ENCODE measurements at places on chromosomes 11 and 22.

DNA sequence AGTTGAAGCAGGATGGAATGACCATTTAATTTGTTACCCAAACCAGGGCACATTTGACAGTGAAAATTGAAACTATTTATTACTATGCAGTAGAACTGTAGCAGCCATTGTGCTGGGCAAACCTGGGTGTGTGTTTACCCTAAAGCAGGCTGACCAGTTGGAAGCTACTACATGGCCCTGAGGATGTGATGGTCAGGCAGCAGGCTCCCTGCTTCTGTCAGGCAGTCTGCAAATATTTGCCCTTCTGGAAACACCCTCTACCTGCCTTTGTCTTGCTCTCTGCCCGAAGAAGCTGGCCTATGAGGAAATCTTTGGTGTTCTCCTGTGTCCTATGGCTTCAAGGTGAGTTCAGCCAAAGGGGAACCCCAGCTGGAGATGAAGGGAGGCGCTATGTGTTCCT, 600.1 kb upstream of the KIRREL3 start:
- DNase-seq: no peak

DNA sequence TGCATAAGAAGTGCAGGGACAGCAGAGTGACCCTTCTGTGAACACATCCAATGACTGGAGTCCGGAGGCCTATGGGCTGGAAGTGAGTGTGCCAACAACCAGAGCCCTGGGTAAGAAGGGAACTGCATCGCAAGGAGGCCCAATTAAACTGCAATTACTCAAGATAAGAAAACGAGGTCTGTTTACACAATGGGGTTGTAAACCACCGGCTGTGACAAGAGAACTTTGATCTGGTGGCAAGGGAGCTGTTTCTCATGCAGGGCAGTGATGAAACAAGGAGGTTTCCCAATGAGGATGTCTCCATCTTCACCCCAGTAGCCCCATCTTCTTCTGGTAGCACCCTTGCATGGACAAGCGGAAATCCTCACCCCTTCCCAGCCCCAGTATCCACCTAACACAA, 21.5 kb downstream of the ETS1 start:
- no peak for DNase-seq

GRCh38 chr11:16923987-16924386, 90.2 kb downstream of the PLEKHA7 start:
- no peak for DNase-seq

GRCh38 chr11:99592266-99592665, 571.5 kb downstream of the CNTN5 start:
- DNase-seq: no peak

DNA sequence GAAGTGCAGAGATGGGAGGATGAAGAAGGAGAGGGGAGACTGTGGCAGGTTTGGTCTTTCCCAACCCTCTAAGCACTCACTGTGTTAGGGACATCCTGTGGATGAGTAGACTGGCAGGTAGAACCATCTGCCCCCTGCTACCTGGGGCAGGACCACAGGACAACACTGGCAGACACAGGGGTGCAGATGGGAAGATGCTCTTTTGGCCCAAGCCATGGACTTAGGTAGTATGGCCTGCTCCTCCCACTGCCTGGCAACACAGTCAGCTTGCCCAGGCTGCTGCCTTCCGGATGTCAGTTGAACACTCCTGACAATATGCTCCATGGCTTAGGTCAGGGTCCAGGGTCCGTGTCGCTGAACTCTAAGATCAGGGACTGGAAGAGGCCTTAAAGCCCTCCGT, 140.7 kb upstream of the NAV2 start:
- no peak for DNase-seq

- no peak for DNase-seq
Observed at GRCh38 chr11:132046288-132046865, 676.0 kb downstream of the NTM start.

DNA sequence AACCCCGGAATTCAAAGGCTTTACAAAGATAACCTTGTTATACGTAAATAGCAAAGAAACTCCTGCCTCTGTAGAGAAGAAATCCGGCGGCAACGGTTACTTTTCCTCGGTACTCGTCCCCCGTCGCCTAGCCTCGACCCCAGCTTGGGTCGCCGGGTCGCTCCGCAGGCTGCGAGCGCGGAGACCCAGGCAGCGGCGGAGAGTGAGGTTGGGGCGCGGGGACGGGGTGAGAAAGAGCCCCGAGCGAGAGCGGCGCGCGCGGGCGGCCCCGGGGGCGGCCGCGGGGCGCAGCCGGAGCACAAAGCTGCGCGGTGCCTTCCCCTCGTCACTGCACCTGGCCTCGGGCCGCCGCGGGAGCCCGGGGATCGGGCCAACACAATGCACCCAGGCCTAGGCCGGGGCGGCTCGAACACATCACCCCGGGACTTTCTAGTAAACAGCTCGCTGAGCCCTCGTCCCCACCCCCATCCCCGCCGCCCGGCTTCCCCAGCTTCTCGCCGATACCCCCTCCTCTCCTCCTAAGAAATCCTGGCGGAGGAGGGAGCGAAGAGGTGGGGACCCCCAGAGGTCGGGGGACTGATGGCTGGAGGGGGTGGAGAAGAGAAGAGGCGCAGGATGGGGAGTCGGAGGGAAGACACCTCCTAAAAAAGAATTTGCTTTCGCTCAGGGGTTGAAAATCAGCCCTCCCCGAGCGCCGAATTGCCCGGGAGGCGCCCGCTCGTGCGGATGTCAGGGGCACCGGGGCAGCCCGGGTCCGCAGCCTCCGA, 845 bp downstream of the MPPED2 start:
- peak; percentile 80 for DNase-seq

- DNase-seq: no peak
Observed at GRCh38 chr11:10808235-10808552, 532 bp downstream of the EIF4G2 start.

DNA sequence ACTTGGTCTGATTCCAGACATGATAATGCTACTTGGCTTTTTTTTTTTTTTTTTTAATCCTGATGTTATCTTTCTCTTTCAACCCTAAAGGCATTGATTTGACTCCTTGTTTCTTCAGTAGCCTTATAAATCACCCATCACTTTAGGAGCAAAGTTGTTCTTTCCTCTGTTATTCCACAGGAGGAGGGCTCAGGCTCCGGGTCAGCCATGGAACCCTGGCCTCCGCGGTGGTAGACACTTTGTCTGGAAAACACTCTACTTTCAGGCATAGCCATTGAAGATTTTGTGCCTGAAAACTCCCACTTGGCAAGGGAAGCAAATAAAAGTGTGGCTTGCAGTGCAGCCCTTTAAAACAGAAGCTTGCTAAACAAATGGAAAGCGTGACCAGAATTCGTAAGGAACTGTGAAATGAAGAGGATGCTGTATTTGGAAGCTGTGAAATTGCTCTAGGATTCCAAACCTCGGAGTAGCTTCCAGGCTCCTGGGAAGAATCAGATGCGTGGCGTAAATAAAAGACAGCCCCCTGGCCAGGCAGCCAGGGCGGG, 44.9 kb downstream of the ARHGAP8 start:
- DNase-seq: no peak

GRCh38 chr11:123588117-123588863, 66.1 kb downstream of the SCN3B start:
- no peak for DNase-seq

DNA sequence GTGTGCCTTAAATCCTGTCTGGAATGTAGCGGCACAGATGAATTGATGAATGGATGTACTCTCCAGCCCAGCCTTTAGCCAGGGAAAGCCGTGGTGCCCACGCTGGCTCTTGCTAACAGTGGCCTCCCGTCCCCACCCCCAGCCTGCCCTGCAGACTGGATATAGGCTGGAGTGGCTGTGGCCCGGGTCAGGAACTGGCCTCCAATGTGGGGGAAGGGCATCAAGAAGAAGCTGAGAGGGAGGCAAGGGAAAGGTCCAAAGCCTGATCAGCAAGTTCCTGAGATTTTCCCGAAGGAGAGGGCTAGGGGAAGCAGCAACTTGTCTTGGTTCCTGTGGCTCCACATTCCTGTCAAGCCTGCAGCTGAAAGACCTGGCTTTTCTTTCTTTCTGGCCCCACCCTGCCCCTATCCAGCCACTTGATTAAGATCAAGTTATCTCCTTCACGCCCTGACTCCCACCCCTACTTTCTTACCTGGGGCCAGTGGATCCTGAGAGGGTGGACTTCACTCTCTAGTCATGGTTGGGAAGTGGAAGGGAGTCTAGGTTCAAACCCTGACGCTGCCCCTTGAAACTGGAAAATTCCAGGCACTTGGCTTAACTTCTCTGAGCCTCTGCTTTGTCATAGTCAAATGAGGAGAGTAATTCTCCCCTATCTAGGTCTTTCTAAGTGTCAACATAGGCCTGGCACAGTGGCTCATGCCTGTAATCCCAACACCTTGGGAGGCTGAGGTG, 11.0 kb upstream of the MICALL1 start:
- no peak for DNase-seq

DNA sequence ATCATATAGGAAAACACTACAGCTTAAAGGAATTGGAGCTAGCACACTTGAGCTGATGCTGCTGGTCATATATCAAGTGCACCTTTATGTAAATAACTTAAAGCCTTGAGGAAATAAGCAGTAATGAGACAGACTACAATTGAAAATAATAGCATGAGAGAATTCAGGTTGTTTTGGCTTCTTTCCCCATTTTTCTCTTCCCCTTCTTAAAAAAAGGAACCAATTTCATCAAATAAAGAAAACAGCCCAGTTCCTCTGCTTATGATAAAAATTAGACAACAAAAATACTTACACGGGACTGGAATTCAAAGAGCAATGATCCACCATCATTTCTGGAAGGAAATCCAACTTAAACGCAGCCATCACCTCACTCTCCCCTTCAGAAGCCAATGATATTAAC, 50.2 kb upstream of the RAPSN start:
- DNase-seq: no peak

DNA sequence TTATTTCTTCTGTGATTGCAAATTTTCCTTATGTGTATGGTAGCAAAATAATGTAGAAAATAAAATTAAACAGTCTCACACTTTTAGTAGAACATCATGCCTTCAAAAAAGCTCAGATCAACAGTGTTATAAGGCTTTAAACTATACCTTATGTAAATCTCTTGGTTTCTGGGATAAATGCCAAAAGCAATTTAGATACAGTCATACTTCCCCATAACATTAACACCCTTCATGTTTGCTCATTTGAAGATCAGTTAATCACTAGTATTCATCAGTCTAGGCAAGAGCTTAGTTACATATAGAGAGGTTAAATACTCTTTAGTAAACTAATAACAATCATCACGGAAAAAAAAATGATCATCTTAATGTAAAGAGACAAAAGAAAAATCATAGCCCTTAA, 421.8 kb upstream of the ANO3 start:
- no peak for DNase-seq

DNA sequence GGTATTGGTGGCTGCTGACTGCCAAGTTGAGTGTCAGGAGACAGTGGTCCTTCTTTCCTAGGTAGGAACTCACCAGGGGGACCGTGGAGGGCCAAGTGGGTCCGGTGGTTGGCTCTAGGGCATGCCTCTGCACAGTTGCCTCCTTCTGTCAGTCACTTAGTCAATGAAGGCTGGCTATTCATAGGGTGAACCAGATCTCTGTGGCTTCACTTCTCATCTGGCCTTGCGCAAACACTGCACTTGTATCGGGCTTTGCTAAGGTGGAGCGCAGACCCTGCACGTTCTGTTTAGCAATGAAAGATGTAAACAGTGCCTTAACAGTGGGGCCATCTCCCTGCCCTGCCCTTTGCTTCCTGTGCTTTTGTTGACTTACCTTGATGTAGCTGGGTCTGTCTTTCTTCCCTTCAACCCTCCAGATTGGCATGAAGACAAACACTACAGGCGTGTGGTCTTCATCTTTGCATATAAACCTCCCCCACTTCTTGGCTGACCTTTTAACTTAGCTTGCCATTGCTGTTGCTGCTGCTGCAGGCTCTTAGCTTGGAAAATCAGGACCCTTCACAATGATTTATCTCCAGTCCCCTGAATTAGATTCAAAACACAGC, 6.7 kb upstream of the SORL1-AS1 start:
- no peak for DNase-seq

GRCh38 chr11:124898711-124899110, 1.0 kb upstream of the ROBO4 start:
- peak; percentile 78 for DNase-seq

GRCh38 chr11:121869478-121869877, 246.5 kb downstream of the BLID start:
- DNase-seq: no peak

DNA sequence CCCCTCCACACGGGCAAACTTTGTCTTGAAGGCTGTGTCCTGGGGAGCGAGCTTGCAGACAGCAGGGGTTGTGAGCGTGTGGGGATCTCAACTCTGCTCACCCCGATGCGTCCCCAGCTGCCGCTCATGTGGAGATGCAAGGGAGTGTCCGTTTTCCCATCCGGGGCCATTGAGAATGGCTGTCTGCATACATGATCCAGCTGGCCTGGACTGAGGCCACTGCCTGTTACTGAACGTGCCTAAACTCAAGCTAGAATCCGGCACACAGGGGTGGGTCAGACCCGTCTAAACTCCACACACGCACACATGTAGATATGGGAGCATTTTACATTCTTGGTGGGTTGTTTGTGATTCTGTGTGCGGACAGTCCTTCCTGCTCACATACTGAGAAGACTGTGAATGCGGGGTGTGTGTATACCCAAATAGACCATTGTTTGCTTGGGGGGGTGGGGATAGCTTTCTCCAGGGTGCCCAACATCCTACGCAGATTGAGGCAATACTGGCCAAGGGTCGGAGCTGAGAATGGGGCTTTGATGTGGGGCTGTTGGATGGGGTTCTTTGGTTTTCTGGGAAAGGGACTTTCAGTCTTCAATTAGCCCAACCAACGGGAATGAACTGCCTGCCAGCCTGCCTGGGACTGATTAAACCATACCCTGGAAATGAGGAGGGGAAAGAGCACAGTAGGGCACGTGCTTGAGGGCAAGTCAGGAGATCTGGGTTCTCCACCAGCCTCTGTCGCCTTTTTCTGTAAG, 60.4 kb downstream of the ST3GAL4 start:
- DNase-seq: peak; percentile 87

- DNase-seq: no peak
Observed at GRCh38 chr11:18617688-18618341, 16.3 kb downstream of the SPTY2D1 start.

- DNase-seq: no peak
Observed at GRCh38 chr11:102118937-102119336, 8.7 kb downstream of the YAP1 start.

- DNase-seq: no peak
Observed at GRCh38 chr11:91979775-91980174, 244.8 kb upstream of the FAT3 start.

DNA sequence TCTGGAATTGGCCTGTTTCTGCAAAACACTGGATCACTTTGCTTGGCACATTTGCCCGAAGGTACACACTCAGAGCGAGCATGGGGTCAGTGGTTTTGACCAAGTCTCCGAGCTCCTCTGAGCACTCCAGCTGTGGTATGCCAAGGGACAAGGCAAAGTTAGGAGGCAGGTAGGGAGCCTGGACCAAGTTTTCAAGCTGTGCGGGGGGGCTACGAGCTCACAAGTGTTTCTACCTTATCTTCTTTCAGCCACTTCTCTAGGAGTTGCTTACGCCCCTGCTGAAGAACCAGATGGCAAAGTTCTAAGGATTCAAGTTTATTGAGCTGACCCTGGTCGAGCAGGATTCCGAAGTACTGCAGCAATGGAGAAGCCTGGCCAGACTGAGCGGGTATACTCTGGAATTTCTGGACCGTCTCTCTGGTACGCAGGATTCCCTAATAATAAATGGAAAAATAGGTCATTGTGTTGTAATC, 54.7 kb upstream of the SLC25A1 start:
- no peak for DNase-seq
